ENCODE measurements at places on chromosomes 1 and 21.
A peak's percentile ranks its signal among the peaks of the same experiment; 100 is the strongest.

- DNase-seq: no peak
These were observed 1.1 kb downstream of the IGFN1 start for GRCh38 chr1:201191653-201192260.

GRCh38 chr1:27607239-27607804, 3.4 kb upstream of the AHDC1 start:
- no peak for DNase-seq

- no peak for DNase-seq
These were observed 8.9 kb upstream of the CTSE start for GRCh38 chr1:206032380-206033140.

DNA sequence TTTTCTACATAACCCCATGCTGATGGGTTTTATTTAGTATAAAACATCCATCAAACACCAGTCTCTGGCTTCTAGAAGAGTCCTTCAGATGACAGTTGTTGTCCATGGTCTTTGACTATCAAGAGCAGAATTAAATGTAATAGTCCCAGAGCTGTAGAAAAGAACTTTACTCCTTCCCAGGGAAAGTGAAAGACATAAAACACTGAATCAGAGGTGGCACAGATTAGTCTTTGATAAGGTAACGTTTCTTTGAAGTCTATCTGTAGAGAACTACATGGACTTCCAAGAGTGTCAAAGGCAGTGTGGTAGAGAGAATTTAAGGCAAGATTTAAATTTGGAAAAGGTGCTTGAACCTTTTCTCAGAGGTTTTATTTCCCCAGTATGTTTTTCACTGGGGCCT, 21.9 kb downstream of the SYNC start:
- DNase-seq: no peak

DNA sequence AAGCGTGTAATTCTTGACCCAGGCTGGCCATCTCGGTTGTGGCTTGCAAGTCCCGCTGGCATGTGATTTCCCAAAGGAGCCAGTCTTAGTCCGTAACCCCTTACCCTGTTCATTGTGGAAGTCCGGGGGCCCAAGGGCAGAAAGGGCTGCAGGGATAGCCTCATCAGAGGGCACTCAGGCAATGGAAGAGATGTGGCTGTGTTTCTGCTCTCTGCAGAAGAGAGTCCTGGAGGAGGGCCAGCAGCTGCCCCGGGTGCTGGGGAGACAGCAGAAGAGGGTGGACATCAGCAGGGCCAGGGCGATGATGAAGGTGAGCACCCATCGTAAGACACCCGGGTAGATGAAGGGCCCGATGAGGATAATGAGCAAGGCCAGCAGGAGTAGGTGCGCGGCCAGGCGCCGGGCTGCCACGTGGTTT, 830 bp downstream of the RNF186 start:
- DNase-seq: no peak

GRCh38 chr1:204465546-204466415, 28.8 kb downstream of the PIK3C2B start:
- DNase-seq: peak; percentile 59

- DNase-seq: no peak
These were observed 111.3 kb upstream of the PALMD start for GRCh38 chr1:99534638-99534930.

DNA sequence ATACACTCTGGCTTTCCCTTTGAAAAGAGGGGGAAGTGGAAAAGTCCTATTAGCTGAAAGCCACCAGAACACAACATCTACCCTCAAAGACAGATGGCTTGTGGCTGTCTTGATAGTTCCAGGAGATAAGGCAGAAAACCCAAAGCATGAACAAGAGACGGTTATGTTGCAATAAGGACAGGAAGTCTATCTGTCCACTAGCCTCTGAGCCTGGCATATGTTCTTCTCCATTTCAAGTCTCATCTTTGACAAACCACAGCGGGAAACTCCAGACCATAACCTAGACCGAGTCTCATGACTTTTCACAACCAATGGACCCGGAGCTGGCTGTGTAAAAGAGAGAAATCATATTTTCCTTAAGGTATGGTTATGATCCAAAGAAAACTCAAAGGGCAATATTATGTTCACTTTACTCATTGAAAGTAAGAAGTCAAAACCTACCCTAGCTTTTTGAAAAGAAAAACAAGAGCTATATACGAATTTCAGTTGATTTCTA, 33.8 kb downstream of the DUSP10 start:
- no peak for DNase-seq

- DNase-seq: no peak
These were observed 908.9 kb upstream of the ADGRL2 start for GRCh38 chr1:80891871-80892270.

- no peak for DNase-seq
These were observed 184.8 kb upstream of the VAMP3 start for GRCh38 chr1:7586031-7586941.

- DNase-seq: no peak
These were observed 163.6 kb upstream of the C1orf21 start for GRCh38 chr1:184223216-184223615.

DNA sequence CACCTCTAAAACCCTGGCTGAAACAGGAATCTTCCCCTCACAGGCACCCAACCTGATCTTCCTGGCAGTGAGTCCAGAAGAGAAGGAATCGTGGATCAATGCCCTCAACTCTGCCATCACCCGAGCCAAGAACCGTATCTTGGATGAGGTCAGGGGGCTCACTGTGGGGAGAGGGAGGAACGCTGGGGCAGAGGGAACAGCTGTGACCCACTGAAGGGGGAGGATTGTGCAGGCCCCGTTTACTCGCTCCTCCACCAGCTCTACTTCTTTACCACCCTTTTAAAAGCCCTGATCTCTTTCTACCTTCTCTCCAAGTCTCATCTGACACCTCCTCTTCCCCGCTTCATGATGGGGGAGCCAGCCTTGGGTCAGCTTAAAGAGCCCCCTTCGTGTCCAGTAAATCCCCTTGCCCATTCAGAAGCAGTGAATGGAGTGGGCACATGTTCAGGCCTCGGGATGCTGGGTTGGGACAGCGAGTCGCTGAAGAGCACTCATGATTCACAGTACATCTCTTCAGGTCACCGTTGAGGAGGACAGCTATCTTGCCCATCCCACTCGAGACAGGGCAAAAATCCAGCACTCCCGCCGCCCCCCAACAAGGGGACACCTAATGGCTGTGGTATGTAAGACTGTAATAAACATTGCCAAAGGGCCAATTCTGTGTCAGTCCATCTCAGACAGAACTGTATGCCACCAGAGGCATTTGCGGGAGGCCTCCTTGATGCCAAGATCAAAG, 7.3 kb downstream of the PLEKHO1 start:
- no peak for DNase-seq

GRCh38 chr1:87833166-87833565, 504.5 kb downstream of the LMO4 start:
- DNase-seq: no peak

- no peak for DNase-seq
These were observed 27.0 kb upstream of the SLC16A1 start for GRCh38 chr1:112982853-112983536.

GRCh38 chr1:157691285-157691920, 9.2 kb downstream of the FCRL3 start:
- DNase-seq: peak; percentile 61

DNA sequence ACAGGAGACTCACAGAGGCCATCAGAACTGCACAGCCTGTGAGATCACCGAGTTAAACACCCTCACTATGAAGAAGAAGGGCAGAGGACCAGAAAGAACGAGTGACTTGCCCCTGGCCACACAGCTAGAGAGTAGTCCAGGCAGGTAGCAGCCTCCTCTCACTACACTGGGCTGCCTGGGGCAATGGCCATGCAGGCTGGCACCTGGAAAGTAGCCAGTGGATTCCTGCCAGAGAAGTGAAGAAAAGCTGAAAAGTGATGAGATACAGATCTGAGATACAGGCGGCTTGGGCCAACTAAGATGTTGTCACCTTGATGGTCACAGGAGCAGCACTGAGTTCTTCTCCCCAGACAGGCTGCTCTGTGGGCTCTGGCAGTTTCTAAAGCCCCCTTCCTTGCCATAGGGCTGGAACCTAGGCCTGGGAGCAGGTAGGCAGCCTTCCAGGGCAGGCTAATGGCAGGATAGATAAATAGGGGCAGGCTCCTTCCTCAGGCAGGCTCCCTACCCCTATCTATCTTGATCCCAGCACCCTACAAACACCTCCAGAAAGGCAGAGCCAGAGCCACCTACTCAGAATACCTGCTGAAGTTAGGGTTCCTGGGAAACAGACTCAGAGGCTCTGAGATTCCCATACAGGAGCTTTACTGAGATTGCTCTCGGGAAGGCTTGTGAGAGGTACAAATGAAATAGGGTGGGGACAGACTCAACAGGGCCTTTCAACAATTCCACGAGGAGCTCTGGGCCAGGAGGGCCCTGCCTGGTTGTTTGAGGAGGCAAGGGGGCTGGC, 106.3 kb downstream of the BEND5 start:
- no peak for DNase-seq

DNA sequence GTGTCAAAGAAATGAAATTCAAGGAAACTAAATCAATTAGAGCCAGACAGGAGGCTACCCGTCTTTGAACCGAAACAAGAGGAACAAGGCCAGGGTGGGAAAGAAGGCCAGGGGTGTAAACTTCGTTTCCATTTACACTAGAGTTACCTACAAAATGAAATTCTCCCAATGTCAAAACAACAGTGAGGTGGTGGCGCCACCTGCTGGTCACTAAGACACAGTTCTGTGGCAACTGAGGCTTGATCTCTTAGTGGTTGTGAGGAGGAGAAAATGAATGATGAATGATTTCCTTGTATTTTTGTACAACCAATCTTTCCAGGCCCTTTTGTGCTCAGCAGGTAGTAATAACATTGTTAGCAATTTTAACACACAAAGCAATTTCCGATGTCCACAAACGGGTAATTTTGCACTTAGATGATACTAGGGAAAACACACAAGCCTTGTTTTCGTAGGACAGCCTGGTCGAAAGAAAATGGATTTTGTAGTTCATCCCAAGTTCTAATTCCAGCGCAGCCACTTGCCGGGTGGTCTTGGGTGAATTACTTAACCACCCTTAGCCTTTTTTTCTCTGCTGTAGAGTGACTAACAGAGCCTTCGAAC, 54.8 kb upstream of the SOD1 start:
- peak; percentile 45 for DNase-seq

DNA sequence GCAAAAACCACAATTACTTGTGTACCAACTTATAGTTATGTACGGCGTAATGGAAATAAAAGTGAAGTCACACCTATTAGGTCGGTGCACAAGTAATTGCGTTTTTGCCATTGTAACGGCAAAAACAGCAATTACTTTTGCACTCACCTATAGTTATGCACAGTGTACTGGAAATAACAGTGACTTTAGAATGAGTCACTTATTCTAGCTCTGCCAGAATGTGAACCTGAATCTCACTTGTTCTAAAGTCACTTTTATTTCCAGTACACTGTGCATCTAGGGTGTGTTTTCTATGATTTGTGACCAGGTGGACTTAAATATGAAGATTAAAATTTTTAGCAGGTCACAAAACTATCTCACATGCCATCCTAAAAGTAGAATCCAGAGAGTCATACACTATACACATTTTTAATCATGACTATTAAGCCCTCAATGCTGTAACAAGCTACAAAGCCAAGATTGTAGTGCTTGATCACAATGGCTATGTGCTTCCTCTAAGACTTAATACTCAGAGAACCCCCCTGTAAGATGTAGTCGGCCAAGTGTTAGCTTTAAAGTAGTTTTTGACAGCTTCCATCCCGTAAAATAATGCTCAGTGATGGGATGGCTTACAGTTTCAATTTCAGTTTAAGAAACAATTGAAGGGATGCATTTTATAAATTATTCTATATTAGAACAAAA, 218.8 kb downstream of the NEGR1 start:
- no peak for DNase-seq

- DNase-seq: no peak
These were observed 42.0 kb upstream of the PADI2 start for GRCh38 chr1:17161137-17161740.

DNA sequence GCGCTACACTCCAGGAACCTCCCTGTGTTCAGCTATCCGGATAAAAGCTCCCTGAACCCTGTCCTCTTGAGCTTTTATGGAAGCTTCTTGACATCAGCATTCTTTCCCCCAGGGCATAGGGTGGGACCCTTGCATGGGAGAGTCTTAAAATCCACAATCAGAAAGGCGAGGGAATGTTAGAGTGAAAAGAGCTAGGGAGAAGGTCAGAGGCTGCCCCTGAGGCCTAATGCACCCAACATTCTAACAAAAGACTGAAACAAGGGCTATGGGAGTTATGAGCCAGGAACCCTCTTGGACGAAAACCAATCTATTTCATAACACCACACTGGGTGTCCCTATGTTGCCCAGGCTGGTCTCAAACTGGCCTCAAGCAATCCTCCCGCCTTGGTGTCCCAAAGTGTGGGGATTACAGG, 36.7 kb downstream of the NEK2 start:
- DNase-seq: no peak

All from NCI-H524 (cell line).